Thyroid gland (tissue), 4 donors: ENCODE measurements at places on chromosomes 7 and 10.
A peak's percentile ranks its signal among the peaks of the same experiment; 100 is the strongest.

DNA sequence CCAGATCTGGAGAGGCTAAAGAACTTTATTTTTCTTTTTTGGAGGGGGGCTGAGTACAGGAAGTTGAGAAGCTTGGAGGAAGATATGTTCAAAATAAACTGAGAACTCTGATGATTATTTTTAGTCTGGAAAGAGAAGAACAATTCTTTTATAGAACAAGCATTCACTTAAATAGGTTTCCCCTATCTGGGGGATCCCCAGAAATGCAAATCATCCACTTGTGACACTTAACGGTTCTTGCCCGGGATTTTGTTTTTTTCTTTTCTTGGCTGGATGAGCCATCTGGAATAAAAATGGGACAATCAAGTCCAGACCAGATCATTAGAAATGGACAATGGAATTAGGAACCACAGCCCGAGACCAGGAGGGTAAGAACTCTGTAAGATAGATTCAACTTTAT, 95.9 kb upstream of the EGR2 start:
- no peaks in the 10 kb centered on the region for H3K36me3 ChIP-seq
- no peak overlapping the region for H3K27ac ChIP-seq
- no peaks in the 10 kb centered on the region for H3K27me3 ChIP-seq
- H3K4me3 ChIP-seq = no peak overlapping the region

DNA sequence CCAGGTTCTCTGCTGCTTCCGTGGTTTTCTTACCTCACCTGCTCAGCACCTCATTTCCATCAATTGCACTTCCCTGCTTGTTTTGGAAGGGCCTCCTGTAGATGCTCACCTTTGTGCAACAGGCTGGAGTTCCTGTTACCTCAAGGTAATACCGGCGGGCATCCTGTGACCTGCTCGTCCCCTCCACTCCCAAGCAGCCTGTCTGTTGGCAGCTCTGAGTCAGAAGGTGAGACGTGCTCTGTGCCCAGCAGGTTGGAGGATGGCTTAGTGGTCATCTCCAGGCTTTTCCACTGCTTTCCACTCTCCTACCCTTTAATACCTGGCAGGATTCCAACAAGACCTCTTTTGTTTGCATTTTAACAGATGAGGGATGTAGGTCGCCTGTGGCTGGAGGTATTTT, 86.0 kb downstream of the CAMK1D start:
- H3K4me1 ChIP-seq = no peaks in the 10 kb centered on the region
- H3K4me3 ChIP-seq = no peak overlapping the region
- no peak for DNase-seq
- H3K27me3 ChIP-seq = no peaks in the 10 kb centered on the region
- H3K27ac ChIP-seq = no peak overlapping the region

DNA sequence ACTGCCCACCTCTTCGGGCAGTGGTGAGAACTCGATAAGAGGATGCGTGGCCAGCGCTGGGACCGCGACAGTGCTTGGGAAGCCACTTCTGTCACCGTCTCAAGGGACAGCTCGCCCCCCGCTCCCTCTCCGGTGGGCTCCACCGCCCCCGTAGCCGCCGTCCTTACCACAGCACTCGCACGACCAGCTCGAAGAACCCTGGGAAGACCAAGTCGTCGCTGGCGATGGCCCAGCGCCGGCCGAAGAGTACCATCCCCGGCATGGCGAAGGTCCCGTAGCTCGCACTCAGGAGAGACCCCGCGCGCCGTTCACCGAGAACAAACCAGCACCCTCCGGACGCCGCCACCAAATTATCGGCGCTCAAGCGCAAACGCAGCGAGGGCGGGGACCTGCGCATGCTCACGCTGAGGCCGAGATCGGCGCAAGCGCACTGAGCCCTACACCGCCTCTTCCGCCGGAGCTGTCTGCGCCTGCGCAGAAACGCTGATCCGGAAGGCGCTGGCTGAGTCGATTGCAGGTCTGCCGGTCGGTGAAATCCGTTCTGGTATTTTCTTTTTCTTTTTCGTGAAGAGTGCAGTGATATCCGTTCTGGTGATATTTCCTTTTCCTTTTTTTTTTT, at the start of gene DAGLB:
DAGLB (minus strand) TSS at position 374 of the 619 bp plus-strand sequence; CDS start at position 262, 112 bp downstream.
- H3K4me3 ChIP-seq = peak within 1 kb of the TSS; percentile 90
- H3K27me3 ChIP-seq = no peaks in the 10 kb centered on the region
- peaks cover 30% of the 10 kb centered on the region for H3K4me1 ChIP-seq
- DNase-seq = peak; percentile 90
- H3K27ac ChIP-seq = peak within 1 kb of the TSS; percentile 86

GRCh38 chr7:72098807-72099580, 313.1 kb downstream of the CALN1 start:
- no peak overlapping the region for H3K27ac ChIP-seq
- no peak overlapping the region for H3K4me3 ChIP-seq
- no peaks in the 10 kb centered on the region for H3K36me3 ChIP-seq
- no peaks in the 10 kb centered on the region for H3K4me1 ChIP-seq
- no peak for DNase-seq
- no peaks in the 10 kb centered on the region for H3K27me3 ChIP-seq

DNA sequence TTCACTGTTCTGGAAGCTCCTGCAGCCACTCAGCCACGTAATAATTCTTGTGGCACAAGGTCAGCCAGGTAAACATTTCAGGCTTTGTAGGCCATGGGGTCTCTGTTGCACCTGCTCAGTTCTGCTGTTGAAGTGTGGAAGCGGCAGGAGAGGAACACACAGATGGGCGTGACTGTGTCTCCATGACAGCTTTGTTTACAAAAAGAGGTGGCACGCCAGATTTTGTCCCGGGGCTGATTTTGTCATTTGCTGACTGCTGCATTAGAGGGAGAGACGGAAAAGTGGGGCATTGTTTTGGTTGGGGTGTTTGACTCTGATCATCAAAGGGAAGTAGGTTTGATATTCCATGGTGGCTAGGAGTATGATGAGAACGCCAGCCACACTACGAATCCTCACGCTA, 103.1 kb downstream of the PRKAG2 start:
- no peaks in the 10 kb centered on the region for H3K27me3 ChIP-seq
- no peak overlapping the region for H3K27ac ChIP-seq
- no peaks in the 10 kb centered on the region for H3K36me3 ChIP-seq
- H3K4me1 ChIP-seq = no peaks in the 10 kb centered on the region
- no peak overlapping the region for H3K4me3 ChIP-seq

DNA sequence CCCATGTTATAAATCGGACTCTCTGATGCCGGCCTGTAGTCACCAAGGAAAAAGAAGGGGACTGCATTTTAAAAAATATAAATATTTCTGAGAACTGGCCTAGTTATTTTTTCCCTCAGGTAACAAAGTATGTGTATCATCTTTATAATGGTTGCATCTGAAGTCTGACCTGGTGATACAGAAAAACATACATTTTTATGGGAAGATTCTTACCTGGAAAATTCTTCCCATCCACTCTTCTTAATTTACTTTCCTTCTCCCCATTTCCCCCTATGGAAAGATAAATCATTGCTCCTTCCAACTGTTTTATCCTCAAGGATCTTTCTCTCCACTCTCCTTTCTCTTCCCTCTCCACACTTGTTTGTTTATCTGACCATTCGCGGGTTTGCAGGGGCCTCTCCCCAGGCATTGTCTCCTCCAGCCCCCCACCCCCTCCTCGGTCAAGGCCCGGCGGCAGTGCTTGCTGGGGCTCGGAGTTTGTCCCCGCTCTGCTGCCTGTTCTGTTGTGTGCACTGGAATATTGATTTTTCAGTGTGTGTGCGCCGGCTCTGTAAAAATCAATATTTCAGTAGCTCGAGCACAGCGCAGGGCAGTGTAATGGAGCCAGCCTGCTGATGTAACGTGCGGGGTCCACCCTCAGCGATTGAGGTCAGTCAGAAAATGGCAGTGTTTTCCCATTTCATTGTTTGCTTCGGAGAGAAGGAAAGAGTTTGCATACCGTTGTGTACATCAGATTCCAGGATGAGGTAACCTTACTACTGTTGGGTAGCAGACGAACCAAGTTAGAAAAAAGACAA, 199.5 kb upstream of the NFE2L3 start:
- no peak overlapping the region for H3K27ac ChIP-seq
- H3K4me1 ChIP-seq = no peaks in the 10 kb centered on the region
- no peak for DNase-seq
- H3K4me3 ChIP-seq = no peak overlapping the region
- no peaks in the 10 kb centered on the region for H3K36me3 ChIP-seq

GRCh38 chr7:2913760-2914387, 69.8 kb upstream of the GNA12 start:
- no peaks in the 10 kb centered on the region for H3K4me1 ChIP-seq
- no peaks in the 10 kb centered on the region for H3K36me3 ChIP-seq
- H3K27ac ChIP-seq = no peak overlapping the region
- no peak for DNase-seq
- no peak overlapping the region for H3K4me3 ChIP-seq

- H3K36me3 ChIP-seq = no peaks in the 10 kb centered on the region
- H3K27ac ChIP-seq = no peak overlapping the region
- no peak for DNase-seq
- no peak overlapping the region for H3K4me3 ChIP-seq
- H3K4me1 ChIP-seq = no peaks in the 10 kb centered on the region
- H3K27me3 ChIP-seq = no peaks in the 10 kb centered on the region
These were observed 64.9 kb downstream of the USP6NL start for GRCh38 chr10:11546581-11546980.

DNA sequence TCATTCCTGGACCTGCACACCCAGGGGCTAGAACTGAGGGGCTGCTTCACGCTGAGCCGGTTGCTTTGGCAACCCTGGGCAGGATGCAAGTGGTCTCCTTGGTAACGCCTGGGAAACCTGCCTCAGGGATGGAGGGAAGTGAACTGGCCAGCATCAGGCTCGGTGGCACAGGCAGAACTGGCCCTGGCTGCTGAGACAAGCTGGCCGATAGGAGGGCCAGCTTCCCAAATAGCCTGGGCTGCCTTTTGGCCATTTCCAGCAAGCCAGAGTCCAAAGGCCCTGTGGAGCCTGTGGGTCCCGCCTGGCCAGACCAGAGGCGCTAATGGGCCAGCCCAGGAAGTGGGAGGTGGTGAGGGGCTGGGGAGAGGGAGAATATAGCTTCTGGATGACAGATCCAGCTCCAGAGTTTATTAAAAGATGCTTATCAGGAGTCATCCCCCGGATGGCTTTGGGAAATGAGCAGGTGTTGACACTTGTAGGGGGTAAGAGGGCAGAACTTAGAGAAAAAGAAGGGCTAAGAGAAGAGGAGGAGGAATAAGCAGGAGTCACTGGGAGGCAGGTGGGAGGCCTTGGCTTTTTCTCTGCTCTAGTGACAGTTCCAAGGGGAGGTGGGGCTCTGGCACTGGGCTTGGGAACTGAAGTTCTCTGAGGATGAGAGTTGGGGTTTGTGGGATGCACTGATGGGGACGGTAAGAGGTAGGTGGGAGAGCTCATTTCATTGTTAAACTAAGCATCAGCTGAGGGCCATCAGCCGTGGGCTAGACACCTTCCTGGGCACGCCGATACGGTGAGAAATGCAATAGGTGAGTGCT, 9.6 kb downstream of the NEURL1 start:
- no peaks in the 10 kb centered on the region for H3K36me3 ChIP-seq
- no peak overlapping the region for H3K4me3 ChIP-seq
- no peak overlapping the region for H3K27ac ChIP-seq
- H3K27me3 ChIP-seq = no peaks in the 10 kb centered on the region

GRCh38 chr10:52477305-52477704, 163.2 kb downstream of the DKK1 start:
- H3K4me1 ChIP-seq = no peaks in the 10 kb centered on the region
- H3K4me3 ChIP-seq = no peak overlapping the region
- no peak overlapping the region for H3K27ac ChIP-seq
- DNase-seq = no peak

DNA sequence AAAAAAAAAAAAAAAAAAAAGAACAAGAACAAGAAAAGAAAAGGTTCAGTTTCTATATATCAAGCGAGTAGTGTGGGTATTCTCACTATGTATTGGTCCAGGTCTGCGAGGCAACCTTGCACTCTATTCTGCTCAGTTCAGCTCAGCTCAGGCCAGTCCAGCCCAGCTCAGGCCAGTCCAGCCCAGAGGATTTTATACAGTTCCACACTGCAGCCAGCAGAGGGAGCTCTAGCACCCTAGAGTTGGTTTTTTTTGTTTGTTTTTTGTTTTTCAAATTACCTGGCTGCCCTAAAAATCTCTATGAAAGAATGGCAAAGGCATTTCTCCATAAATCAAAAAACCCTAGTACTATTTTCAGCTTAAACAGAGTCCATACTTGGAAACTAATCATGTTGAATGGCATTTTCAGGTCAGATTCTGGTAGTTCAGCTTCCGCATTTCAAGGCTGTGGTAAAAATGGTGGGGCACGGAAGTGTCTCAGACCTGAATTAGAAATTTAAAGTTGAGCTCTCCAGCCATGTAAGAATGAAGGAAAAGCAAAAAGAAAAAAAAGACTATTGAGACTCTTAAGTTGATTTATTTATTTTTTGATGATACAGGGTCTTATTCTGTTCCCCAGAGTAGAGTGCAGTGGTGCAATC, 55.2 kb upstream of the GSDME start:
- H3K36me3 ChIP-seq = no peaks in the 10 kb centered on the region
- no peaks in the 10 kb centered on the region for H3K4me1 ChIP-seq
- H3K27me3 ChIP-seq = no peaks in the 10 kb centered on the region
- DNase-seq = peak; percentile 61
- no peak overlapping the region for H3K27ac ChIP-seq
- H3K4me3 ChIP-seq = no peak overlapping the region
